ENCODE measurements at places on chromosomes 2 and 18. TPM values are rescaled to one million over a fixed set of nuclear protein-coding genes. Genes with fewer than 3 reads are reported as not detected.

The IL1F10 gene
- not detected for total RNA-seq

The AKAIN1 gene
- total RNA-seq, result 14.1 TPM

The IL1RN gene
- total RNA-seq, result not detected

The CDH7 gene
- 1.6 TPM for total RNA-seq

The CTNNA2 gene
- 76.2 TPM for total RNA-seq

The CCL20 gene
- not detected for total RNA-seq
